ENCODE measurements at places on chromosomes 11 and 22.

DNA sequence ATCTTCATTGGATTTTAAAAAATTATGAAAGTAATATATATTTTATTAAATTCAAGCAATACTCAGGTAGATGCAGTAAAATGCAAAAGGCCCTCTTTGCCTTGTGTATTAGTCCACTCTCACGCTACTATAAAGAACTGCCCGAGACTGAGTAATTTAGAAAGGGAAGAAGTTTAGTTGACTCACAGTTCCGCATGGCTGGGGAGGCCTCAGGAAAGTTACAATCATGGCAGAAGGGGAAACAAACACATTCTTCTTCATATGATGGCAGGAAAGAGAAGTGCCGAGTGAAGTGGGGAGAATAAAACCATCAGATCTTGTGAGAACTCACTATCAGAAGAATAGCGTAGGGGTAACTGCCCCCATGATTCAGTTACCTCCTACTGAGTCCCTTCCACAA lies 130.8 kb downstream of the HIPK3 start:
- no peak for DNase-seq

DNA sequence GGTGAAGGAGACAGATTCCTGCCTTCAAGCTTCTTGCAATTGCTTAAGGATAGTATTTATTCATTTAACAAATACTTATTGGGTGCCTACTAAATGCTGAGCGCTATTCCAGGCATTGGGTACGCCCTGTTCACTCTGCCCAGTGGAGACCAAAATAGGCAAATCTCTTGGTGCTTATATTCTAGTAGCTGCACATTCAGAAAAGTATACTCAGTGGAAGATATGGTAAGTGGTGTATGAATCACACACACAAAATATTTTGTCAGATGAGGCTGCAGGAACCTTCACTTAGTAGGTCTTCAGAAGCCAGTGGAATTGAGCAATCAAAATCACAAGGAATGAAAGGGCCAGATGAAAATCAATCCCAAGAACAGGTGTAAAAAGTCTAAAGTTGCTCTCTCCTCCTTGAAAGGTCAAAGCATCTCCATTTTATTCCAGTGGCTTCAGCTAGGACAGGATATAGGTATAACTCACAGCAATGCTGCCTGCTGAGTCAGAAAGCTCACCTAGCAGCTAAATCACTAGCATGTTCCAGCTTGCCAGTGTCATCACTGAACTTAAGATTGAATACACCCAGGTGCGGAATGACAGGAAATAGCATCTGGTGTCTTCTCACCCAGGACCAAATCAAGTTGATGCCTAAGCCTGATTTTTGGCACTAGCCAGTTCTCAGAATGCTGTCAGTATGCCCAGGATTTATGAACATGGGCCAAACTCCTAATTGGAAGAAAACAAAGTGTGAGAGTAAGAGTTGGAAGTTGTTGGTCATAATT lies 83.9 kb downstream of the AMOTL1 start:
- DNase-seq = no peak

DNA sequence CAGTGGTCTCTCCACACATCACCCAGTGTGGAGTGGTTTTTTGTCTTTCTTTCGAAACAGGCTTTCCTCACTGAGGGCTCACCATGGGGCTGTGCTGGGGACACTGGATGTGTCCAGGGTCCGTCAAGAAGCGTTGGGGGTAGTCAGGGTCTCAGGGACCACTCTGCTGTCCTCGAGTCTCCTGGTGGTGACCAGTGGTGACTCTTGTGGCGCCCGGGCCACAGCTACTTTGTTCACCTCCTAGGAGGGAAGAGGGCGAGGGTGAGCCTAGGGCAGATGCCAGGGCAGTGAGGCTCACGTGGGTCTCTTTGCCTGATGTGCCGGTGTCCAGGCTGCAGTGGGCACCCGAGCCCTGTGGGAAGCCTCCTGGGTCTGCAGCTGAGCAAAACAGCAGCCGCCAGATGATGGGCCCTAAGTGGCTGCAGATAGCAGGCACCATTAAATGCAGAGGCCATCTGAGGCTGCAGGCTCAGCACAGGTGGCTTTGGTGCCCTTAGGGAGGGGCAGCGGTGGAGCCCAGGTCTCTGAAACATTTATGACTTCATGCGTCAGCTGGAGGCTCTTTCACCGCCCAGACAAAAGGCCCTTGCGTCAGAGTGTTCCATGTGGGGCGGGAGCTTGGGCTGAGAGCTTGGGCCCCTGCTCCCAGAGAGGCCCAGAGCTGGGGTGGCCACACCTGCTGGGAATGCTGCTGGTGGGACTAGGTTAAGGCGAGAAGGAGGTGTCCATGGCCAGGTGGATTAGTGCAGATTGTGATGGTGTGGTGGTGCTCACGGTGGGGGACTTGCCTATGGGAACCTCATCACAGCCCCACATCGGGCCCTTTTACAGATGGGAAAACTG lies 29.5 kb downstream of the KCNQ1 start:
- no peak for DNase-seq

- no peak for DNase-seq
These were observed 67.5 kb downstream of the PLEKHA7 start for GRCh38 chr11:16946477-16947282.

DNA sequence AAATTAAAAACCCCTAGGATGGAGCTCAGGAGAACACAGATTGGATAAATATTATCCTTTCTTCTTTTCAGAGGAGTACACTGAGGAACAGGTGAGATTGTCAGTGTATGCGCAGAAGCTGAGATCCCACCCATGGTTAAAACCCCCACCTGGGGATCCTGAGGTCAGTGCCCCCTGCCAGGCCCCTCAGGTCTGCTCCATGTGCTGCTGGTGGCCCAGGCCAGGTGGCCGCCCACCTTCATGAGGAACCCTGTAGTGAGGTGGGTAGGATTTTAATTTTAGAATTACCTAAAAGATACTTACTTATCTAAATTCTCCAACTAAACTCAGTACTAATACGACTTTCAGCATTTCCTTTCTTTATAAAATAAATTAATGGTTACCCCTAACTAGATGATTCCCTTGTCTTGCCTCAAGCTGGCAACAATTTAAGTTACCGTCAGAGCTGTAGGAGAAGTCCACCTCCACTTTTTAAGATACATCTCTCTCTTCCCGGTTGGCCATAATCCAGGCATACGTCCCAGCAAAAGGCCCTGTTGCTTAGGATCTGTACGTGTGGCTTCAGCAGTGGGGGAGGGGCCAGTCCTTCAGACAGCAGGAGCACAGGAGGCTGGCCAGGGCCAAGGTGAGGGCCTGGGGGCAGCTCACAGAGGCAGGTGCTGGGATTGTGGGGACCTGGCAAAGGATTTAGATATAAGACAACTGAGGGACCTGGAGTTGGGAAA lies 61.5 kb upstream of the PITPNB start:
- DNase-seq = no peak

DNA sequence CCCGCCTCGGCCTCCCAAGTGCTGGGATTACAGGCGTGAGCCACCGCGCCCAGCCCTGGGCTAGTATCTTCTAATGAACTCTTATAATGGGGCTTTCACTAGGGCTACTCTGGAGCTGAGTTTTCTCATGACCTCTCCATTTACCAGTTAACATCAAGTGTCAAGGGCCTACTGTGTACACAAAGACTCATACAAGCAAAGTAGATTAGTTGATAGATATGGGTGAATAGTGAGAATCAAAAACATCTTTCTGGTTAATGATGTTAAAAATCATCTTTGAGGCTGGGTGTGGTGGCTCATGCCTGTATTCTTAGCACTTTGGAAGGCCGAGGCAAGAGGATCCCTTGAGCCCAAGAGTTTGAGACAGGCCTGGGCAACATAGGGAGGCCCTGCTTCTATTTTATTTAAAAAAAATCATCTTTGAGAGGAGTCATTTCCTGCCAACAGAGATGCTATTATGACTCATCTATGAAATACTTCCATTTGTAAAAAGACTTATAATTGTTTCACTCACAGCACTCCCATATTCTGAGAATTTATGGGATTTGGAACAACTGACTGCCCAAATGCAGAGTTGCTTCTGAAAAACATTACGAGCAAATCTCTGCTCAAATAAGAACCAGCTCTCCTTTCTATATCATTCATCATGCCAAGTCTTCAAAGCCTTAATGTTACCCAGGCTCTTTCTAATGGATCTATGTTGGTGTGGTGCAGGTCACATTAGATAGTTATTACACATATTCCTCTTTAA lies 57.0 kb downstream of the GDPD4 start:
- no peak for DNase-seq

DNA sequence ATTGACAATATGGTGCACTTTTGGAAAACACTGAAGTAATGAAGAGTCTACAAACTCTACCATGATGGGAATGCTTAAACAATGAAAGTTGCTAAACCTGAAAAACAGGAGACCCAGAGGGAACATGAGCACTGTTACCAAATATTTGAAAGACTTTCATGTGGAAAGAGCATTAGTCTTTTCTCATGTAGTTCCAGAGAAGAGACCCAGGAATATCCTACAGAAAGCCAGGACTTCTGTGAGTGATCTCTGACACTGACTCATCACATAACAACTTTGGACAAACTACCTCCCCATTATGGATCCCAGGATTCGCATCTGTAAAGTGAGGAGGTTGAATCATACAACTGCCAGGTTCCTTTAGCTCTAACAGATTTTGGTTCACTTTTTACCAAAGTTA lies 62.2 kb downstream of the FAM181B start:
- no peak for DNase-seq

DNA sequence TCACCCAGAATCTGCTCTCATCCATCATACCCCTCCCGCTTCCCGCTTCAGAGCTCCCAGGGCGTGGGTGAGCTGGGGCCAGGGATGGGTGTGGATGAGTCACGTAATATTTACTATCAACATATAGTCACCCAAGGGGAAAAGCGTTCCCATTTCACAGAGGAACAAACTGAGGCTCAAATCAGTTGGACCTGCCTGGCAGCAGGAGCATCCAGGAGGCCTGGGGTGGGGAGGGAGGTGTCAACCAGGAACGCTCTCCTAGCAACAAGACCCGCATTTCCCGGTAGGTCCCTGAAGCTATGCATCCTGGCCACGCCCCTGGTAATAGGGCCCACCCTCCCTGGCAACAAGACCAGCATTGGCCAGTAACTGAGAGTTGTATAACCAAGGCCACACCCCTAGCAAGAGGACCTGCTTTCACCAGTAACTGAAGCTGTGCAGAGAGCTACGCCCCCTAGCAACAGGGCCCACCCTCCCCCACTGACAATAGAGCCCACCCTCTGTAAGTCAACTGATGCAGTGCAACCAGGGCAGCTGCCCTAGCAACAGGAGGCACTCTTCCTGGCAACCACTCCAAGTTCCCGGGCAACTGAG lies 32.7 kb upstream of the TXNRD2 start:
- DNase-seq = no peak

DNA sequence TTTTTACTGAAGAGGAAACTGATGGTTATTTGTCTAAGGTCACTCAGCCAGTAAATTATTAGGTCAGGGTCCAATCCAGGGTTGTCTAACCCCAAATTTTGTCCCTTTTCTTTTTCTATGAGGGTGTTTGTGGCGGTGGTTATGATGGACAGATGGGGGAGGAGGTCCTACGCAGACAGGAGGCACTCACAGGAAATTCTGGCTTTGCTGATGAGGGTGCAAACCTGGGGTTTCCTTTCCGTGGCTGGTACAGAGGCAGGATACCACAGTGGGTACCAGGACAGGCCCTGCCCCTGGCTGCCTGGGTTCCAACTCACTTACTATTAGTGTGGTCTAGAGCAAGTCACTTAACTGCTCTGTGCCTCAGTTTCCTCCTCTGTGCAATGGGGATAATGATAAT lies 91.0 kb downstream of the RRM1 start:
- no peak for DNase-seq

DNA sequence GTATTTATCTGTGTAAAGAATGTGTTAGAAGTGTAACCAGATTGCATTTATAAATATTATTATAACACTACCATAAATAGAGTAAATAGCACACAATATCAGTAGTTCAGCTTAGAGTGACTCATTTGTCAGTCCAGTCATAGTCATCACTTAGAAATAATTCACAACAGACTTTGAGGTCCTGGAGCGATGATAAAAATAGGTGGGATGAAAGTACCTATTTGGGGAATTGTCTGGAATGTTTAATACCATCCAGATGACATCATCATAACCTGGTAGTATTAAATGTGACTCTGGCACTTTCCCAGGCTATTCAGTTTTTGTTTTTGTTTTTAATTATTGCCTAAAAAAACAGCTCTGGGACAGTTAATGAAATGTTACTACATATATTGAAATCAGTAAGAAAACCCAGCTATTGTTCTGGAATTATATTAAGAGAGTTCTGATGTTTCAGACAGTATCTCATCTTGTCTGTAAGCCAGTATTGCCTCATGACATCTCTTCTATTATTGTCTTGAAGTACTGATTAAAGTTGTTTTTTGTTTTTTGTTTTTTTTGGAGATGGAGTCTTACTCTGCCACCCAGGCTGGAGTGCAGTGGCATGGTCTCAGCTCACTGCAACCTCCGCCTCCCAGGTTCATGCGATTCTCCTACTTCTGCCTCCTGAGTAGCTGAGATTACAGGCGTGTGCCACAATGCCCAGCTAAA lies 74.8 kb downstream of the SIK2 start:
- DNase-seq = no peak

DNA sequence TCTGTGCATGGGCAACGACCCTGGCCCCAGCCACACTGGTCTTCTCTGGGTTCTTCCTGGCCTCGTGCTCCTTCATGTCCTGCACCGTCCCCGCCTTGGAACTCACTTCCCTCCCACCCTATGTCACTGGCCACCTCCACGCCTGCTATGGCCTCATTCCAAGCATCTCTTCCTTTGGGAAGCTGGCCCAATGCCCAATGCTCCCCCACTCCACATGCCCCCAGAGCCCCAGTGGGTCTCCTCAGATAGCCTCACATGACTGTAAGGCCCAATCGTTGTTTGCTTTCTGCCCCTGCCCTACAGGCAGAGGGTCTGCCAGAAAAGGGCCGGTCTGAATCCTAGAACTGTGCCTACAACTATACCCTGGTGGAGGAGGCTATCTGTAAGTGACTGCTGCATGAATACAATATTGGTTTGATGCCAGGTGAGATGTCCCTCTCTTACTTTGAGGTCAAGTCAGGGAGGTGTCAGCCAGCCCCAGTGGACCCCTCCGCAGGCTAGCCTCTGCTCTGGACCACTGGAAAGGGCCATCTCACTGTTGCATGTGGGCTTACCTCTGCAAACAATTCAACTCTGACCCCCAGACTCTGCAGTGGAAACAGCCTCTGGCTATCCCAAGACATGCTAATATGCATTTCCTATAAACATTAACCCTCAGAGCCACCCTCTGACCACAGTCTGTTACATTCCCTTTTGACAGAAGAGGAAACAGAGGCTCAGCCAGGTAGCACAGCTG lies 2.1 kb upstream of the GNAZ start:
- no peak for DNase-seq

GRCh38 chr11:7675631-7676030 lies 2.3 kb upstream of the CYB5R2 start:
- no peak for DNase-seq

DNA sequence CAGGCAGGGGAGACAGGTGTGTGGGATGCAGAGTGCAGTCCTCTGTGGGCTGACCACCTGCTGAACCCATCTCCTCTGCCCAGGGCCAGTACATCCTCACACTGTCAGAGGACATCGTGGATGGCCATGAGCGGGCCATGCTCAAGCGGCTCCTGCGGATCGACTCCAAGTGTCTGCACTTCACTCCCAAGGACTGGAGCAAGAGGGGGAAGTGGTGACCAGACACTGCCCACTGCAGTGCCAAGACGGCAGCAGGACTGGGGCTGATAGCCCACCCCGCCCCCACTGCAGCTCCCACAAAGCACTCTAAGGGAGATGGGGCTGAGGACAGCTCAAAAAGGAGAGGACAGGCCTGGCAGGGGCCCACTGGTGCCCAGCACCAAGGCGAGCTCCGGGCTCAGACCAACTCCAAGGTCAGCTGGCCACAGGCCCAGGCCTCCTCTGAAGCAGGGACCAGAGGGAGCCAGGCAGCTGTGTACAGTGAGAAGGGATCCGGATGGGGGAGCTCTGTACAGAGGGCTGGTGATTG lies 1.6 kb downstream of the RNASEH2C start:
- no peak for DNase-seq

All from activated T-helper 1 cell treated with anti-CD3 and anti-CD28 coated beads, Interleukin-12 subunit alpha, Interleukin-12 subunit beta, Interleukin-2, Interleukin-4 antibody, amounts not matched to agents 30 ng/mL and 10 ng/mL and 1 ng/mL, durations not matched to agents 14 hours and 24 hours and 36 hours (primary cell).